ENCODE measurements at places on chromosomes 6 and 20.

DNA sequence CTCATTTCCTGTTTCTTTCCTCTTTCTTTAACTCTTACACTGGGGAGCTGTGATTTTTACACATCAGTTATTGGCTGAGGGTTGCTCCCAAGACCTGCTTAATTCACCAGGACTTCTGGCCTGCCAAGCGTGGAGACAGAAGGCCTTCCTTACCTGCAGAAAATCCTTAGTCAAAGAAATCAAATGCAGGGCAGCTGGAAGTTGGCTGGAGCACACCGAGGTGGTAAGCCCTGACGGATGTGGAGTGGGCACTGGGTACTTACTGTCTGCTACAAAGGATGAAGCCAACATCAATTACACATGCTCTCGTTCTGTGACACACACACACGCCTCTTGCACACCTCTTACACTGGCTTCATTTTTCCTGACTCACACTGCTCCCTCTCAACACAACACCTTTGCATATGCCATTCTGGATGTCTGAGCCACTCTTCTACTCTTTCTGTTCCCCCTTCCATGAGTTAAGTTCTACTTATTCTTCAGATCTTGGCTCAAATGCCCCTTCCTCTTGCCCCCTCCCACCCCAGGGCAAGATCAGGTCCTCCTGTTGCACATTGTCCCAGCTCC, 61.6 kb downstream of the TTI1 start:
- no peak for DNase-seq

GRCh38 chr20:47330933-47331708, 25.4 kb downstream of the ZMYND8 start:
- peak; percentile 64 for DNase-seq

DNA sequence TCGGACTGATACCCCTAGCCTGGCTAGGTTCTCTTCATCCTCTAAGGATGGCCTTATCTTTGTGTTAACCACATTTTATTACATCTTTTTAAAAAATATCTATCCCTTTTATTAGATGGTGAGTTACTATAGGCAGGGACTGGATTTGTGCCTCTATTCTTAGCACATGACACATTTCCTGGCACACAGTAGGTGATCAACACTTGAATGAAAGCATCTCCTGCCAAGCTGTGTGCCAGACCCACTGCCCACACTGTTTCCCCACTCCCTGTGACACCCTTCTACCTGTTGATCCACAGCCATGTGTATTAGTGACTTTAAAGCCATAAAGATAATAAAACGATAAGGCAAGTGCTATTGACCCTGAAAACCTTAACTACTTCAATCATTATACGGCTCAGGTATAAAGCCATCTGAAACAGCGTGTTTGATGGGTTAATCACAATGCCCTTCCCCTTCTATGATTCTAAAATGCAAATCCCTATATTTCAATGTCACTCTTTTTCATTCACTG, 73.6 kb downstream of the MYLK4 start:
- no peak for DNase-seq

GRCh38 chr6:151652325-151652724, 155.2 kb upstream of the ESR1 start:
- DNase-seq: no peak

DNA sequence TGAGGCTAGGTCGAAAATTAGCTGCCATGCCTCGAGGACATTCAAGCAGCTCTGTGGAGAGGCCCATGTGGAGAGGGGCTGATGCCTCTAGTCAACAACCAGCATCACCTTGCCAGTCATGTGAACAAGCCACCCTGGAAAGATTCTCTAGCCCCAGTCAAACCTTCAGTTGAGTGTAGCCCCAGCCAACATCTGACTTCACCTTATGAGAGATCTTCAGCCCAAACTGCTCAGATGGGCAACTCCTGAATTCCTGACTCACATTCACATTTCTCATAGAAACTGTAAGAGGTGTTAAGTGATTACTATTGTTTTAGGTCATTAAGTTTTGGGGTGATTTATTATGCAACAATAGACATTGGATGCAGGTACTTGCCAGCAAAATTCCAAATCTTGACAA, 44.9 kb downstream of the GJA10 start:
- no peak for DNase-seq

DNA sequence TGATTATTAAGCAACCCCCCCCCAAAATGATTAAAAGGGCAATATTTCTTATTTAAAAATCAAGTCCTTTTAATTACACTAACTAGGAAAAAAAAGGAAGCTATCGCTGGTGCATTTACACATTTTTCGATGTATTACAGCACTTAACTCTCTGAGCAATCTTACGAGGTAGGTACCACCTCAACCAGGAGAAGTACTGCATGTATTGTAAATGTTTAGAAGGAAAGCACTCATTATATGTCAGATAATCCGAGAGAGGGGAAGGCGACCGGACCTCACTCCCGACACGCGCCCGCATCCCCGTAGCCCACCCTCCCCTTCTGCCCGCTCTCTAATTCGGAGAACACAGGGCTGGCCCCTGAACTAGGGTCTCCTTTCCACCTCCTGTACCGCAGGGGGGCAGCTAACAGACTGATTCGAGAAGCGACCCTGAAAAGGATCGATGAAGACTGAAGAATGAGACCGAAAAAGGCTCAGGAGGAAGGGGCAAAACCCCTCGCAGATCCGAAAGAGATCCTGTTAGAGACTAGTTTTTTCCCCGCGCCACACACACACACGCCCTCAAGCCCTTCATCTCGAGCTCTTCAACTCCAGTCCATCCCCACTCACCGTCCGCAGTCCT, 337 bp downstream of the ESF1 start:
- no peak for DNase-seq

DNA sequence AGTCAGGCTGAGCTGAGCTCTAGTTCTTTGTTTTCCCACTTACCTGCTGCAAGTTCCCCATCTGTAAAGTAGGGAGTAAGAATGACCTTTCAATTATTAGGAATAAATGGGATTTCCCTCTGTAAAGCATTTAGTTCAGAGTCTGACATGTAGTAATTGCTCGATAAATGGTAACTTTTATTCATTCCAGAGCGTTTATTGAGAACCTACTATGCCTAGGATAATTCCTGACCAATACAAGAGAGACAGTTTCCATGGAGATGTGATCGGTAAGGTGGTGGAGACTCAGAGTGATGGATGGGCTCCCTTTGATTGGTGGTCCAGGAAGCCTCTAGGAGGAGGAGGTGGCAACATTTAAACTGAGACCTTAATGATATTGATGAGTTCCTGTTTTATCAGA, 5.6 kb downstream of the PLEKHG1 start:
- DNase-seq: no peak

GRCh38 chr6:130964808-130965604, 98.0 kb downstream of the EPB41L2 start:
- no peak for DNase-seq

- DNase-seq: no peak
Measured at GRCh38 chr6:84428300-84428907, 201.0 kb upstream of the CEP162 start.
